Choroid plexus epithelial cell (primary cell): ENCODE measurements at places on chromosomes 3 and 15.
A peak's percentile ranks its signal among the peaks of the same experiment; 100 is the strongest.

- DNase-seq = peak; percentile 38
Observed at GRCh38 chr3:133448478-133449122, 48.7 kb downstream of the BFSP2 start.

GRCh38 chr15:75368689-75369239, 357 bp upstream of the MAN2C1 start:
- no peak for DNase-seq

DNA sequence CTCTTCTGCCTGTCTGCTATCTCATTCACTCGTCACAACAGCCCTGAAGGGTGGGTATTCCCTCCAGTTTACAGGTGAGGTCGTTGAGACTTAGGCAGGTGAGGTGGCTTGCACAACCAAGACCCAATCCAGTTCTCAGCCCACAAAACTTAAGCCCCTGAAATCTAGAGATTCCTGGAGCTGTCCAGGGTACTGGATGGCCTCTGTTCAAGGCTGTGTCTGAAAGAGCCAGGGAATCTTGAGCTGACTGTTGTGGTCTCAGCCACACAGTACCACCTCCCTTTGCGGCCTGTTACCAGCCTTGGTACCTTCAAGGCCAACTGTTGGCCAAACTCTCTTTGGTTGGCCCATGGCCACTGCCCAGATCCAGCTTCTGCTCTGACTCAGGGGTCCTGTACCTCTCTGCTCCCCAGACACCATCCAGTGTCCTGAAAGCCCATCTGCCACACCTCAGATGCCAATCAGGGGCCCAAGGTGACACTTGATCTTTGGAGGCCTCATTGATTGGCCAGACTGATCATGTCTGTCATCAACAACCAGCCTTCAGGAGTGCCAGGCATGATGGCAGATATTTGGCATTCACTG, 10.9 kb upstream of the FAM107A start:
- peak; percentile 54 for DNase-seq

GRCh38 chr3:71055257-71056001, 528.1 kb downstream of the FOXP1 start:
- DNase-seq = peak; percentile 86

GRCh38 chr3:111729087-111729846, 129.8 kb upstream of the PHLDB2 start:
- DNase-seq = peak; percentile 89

GRCh38 chr15:33059184-33059583, 135.3 kb downstream of the FMN1 start:
- DNase-seq = peak; percentile 47

GRCh38 chr3:170027233-170028102, 10.3 kb upstream of the GPR160 start:
- no peak for DNase-seq

GRCh38 chr3:52077925-52078324, 21.6 kb upstream of the DUSP7 start:
- DNase-seq = no peak
